CMK (cell line): ENCODE measurements at places on chromosomes 6 and 20.

GRCh38 chr20:59567585-59568508, 36.5 kb upstream of the PHACTR3 start:
- no peak for DNase-seq

GRCh38 chr6:130500693-130501092, 134.9 kb downstream of the TMEM200A start:
- DNase-seq: no peak

- no peak for DNase-seq
Observed at GRCh38 chr6:56699066-56699654, 56.5 kb upstream of the DST start.

DNA sequence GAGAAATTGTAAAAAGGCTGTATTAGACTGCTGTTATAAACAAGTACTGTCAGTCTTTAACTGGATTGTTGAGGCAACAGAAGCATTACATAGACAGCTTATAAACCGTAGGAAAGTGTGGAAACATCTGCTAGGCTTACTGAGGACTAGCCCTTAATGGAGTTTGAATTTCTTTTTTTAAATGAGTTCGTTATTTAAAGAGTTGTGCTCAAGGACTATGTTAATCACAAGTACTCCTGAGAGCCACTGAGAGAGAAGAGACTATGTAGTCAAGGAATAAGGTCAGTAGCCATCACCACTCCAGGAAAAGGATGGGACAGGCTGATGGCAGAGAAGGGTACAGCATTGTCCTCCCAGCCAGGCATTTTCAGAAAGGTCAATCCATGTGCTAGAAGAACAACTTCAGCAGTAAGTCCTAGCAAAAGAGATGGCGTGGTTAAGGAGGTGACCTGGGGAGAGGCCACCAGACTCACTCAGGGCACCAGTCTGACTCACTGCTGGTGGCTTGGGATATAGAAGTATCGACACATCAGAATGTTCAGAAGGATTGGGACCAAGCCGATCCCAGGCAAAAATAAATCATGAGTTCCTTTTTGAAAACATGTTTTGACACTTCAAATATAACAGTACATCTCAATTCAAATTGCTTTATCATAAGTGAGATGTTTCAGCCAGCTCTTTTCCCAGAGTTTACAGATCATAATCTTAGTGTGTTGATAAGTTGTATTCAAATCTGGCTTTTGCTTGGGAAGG, 6.4 kb downstream of the RPS12 start:
- DNase-seq: no peak

DNA sequence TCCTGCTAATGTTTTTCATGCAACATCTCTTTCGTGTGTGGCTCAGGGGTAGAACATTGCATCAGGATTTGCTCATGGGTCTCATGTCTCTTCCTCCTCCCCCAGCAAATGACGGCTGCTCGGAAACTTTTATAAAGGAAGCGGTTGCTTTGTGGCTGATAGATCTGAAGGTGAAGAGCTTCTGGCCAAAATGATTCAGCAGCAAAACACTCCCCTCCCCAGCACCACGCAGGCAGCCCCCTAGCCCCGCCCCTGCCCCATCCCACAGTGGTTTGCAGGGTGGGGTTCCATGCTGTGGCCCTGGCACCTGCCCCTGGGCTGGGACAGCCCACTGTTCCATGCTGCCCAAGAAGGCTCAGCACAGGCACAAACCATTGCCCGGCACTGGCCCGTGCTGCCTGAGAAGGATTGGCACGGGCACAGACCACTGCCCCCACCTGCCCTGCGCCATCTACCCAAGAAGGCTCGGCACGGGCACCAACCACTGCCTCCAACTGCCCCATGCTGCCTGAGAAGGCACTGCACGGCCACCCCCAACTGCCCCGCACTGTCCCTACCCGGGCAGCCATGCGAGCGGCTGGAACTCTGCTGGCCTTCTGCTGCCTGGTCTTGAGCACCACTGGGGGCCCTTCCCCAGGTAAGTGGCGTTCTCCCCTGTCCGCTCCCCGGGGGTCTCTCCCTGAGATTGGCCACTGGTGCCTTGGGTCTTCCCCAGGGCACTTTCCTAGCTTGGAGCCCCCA, at the start of gene CST7:
CST7 (plus strand) TSS at position 331 of the 741 bp plus-strand sequence; CDS start at position 568, 237 bp downstream.
- peak; percentile 84 for DNase-seq

- no peak for DNase-seq
Observed at GRCh38 chr20:50565383-50565782, 55.2 kb downstream of the PTPN1 start.
